ENCODE measurements at places on chromosomes 1 and 21.

GRCh38 chr1:65558215-65558614 lies 137.7 kb downstream of the LEPR start:
- DNase-seq = no peak

GRCh38 chr1:181354865-181355264 lies 128.5 kb upstream of the CACNA1E start:
- no peak for DNase-seq

DNA sequence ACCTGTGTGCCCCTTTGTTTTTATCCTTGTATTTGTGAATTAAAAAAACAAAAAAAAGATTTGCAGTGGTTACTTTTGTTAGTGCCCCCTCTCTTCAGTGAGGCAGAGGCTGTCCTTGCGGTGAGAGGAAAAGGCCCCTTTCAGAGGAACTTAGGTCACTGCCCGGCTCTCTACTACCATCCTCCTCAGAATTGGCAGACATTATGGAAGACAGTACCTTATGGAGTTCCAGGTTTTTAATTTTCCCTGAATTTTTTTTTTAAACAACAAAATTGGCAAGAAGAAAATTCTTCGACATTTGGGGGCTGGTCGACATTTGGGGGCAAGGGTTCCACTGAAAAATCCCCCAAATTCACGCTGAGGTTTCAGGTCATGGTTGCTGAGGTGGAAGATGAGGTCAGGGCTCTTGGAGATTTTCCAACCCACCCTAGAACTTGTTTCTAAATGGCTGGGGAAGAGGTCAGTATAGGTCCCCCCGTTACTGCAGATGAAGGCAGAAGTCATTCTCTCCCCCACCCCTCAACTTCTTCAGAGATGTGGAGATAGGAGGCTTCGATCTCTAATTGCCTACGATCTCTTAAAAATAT lies 5.3 kb downstream of the RXFP4 start:
- DNase-seq = no peak

DNA sequence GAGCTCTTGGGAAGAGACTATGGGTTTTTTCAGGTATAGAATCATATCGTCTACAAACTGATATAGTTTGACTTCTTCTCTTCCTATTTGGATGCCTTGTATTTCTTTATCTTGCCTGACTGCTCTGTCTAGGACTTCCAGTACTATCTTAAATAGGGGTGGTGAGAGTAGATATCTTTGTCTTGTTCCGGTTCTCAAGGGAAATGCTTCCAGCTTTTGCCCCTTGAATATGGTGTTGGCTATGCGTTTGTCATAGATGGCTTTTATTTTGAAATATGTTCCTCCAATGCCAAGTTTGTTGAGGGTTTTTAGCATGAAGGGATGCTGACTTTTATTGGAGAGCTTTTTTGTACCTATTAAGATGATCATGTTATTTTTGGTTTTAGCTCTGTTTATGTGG lies 170.3 kb downstream of the PTGER3 start:
- DNase-seq = no peak

GRCh38 chr1:27161594-27161993 lies 6.7 kb upstream of the SLC9A1 start:
- DNase-seq = peak; percentile 85

GRCh38 chr1:209202830-209203532 lies 380.5 kb upstream of the CAMK1G start:
- DNase-seq = peak; percentile 23

All from B cell (primary cell).